AG04449 (cell line): ENCODE measurements at places on chromosomes 12 and 14.

- DNase-seq = no peak
Measured at GRCh38 chr14:54931598-54932340, 29.1 kb upstream of the GCH1 start.

GRCh38 chr14:37051153-37051552, 121.3 kb downstream of the SLC25A21 start:
- DNase-seq = no peak

DNA sequence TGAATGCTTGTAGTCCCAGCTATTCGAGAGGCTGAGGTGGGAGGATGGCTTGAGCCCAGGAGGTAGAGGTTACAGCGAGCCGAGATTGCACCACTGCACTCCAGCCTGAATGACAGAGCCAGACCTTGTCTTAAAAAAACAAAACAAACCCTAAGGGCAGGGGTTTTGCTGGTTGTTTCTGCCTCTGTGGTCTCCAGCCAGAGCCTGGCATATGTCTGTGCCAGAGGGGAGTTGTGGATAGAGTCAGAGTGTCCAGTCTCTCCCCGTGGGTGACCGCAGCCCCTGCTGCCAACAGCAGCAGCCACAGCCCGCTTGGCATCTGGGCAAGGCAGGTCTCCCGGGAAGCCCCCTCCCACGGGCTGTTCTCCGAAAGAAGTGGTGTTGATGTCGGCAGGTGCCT, 37.6 kb downstream of the MVK start:
- no peak for DNase-seq

DNA sequence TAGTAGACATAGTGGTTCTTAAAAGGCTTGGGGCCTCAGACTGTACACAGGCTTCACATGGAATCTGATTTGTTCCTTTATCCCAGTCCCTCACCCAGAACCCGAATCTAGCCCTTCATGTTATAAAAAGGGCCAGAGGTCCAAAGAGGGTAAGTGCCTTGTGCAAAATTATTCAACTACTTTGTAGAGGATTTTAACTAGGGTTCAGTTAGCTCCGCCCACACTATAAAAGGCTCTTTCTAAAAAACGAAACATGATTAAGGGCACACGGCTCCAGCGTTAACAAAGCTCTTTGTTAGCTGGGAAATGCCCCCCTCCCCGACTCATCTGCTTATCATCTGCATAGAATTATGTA, 3.2 kb upstream of the SOCS2 start:
- no peak for DNase-seq

- DNase-seq = no peak
Measured at GRCh38 chr14:90639641-90640040, 176.6 kb downstream of the TTC7B start.

DNA sequence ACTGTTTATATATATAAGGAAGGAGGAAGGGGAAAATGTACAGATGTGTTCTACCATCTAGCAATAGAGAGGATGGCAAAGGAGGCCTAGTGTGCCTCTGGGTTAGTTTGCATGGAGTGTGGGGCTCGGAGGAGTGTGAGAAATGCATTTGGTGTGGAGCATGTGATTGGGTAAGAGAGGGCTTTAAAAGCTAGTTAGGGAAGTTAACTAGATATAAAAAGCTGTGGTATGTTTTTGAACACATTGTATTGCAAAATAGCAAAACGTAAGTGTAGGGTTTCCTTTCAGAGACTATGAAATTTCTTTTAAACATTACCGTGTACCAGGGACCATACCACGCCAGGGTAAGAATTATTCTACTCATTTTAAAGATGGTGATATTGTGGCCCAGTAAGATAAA, 53.3 kb upstream of the STXBP6 start:
- no peak for DNase-seq

DNA sequence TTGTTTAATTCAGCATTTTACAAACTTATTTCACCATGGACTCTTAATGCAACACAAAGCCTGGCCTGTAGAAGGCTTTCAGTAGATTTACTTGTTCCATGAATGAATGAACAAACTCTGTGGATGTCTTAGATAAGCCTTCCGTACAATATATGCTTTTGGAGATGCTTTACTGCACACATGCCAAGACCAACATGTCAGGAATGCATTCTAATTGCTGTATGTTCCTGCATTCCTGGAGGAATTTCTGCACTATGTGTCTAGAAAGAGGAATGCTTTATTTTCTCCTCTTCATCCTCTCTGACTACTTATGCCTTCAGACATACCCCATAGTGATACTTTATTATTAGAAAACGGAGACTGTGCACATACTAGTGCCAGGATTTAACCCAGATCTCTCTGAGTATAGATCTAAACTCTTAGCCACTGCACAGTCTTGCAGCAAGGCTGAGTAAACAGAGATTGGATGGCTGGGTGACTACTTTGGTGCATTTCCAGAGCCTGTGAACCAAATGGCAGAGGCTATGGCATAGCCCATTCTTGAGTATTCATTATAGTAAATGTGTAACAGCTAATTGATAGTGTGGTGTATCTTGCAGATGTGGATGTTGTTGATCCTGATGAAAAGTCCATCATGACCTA, 108.2 kb downstream of the SYNE2 start:
- DNase-seq = peak; percentile 54

DNA sequence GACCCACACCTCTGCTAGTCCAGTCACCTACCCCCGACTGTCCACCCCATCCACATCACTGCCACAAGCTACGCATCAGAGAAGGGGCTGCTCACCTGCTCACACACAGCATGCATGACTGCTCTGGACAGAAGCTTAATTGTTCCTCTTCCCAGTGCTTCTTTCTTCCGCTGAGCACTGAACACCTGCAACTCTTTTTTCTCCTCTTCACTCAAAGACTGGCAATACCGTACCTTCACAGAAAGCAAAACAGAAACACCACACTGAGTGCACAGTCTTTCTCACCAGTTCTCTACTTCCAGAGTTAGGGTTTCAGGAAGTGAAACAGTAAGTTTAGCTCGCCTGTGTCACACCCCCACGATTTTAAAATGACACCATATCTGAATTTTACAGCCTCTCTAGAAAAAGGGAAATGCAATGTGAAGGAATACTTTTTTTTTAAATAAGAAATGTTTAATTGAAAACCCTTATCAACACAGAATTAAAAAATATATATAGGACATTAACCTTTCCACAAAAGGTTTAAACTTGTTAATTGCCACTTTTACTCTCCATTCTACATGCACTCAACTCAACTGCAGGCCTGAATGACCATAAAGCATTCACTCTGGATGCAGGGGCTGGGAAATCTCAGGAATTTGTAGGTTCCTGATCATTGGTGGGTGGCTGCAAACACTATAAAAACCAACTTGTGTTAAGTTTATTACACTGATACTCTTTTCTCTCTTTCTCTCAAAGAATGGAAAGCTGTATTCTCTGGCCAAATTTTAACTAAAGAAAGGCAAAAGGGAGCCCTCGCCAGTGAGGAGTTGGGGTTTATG, 120.0 kb downstream of the PRICKLE1 start:
- no peak for DNase-seq

DNA sequence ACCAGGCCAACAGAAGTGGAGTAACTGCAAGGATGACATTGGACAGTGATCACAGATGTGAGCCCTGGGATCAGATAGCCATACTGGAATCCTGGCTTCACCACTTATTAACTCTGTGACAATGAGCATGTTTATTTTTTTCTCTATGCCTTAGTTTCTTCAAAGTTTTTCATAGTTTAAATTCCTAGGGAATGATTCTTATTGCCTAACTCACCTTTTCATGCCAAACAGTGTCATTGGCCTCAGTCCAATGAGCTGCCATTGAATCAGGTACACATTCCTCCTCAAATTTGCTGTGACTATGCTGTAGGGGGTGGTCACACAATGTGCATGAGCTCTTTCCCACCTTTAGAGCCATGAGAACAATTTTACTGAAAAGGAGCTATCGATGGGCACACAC, 342.3 kb downstream of the SYT1 start:
- no peak for DNase-seq

DNA sequence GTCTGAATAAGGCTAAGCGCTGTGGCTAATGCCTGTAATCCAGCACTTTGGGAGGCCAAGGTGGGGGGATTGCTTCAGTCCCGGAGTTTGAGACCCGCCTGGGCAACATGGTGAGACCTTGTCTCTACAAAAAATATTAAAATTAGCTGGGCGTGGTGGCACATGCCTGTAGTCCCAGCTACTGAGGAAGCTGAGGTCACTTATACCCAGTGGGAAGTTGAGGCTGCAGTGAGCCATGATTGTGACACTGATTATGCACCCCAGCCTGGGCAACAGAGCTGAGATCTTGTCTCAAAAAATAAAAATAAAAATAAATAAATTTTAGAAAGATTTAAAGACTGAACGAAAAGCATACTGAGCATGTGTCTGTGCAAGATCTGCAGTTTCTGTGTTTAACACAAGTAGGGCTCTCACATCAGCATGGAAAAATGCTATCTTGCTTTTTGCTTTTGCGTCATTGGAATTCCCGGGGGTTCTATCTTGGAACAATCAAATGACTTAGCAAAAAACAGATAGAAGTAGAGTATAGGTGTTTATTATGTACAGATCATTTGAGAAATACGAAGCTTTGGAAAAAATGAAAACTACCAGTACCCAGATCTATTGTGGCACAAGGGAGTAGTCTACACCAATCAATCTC, 161.9 kb downstream of the CAPZA3 start:
- no peak for DNase-seq

- no peak for DNase-seq
Measured at GRCh38 chr12:115755061-115755724, 522.3 kb downstream of the MED13L start.

DNA sequence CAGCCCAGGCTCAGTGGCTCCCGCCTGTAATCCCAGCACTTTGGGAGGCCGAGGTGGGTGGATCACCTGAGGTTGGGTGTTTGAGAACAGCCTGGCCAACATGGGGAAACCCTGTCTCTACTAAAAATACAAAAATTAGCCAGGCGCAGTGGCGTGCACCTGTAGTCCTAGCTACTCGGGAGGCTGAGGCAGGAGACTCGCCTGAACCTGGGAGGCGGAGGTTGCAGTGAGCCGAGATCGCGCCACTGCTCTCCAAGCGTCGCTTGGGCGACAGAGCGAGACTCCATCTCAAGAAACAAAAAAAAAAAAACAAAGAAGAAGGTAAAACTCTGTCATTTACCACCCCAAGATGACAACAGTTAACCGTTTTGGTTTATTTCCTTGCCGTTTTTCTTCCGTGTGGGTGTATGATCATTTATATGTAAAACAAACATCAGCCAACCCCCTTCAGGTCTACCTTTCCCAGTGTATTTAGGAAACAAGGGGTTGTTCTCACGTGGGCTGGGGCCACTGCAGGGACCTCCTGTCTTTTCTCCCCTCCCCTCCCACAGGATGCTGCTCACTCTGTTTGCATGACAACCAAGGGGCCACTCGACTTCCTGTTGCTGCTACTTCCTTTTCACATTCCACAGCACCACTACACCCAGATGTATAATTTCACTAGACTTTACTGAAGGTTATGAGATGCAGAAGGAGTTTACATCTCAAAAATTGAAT, 13.6 kb downstream of the TTC9 start:
- no peak for DNase-seq

- DNase-seq = no peak
Measured at GRCh38 chr12:113397497-113398197, 6.0 kb downstream of the SDS start.

DNA sequence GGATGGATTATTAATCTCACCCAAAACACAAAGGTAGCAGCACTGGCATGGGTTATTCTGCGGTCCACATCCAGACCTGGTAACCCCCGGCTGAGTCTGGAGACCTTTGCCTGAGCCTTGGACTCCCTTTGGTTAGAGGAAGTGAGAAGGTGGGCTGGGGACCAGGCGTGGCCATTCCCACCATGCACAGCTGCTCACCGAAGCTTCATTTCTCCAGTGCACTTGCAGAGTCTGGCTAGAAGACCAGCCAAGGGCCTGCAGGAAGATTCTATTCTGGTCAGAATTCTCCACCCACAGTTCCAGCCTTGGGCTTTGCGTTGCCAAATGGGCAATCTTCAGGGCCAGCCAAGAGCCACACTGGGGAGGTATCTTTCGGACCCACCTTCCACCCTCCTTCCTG, 73.0 kb downstream of the LGMN start:
- DNase-seq = no peak

DNA sequence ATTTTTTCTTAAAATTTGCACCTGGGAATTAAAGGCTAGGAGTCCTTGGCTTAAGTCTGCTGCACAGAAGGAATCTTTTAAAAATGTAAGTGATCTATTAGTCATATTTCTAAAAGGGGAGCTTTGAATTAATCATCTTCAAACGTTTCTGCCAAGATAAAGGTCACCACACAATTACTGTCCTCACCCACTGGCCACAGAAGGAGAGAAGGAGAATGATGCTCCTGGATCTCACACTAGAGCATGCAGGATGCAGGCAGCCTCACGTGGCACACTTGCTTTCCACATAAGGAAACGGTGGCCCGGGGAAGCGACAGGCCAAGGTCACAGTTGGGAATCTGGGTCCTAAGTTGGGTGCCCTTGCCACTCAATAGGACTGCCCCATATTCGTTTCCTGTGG, 16.9 kb downstream of the PLEKHG7 start:
- DNase-seq = no peak

DNA sequence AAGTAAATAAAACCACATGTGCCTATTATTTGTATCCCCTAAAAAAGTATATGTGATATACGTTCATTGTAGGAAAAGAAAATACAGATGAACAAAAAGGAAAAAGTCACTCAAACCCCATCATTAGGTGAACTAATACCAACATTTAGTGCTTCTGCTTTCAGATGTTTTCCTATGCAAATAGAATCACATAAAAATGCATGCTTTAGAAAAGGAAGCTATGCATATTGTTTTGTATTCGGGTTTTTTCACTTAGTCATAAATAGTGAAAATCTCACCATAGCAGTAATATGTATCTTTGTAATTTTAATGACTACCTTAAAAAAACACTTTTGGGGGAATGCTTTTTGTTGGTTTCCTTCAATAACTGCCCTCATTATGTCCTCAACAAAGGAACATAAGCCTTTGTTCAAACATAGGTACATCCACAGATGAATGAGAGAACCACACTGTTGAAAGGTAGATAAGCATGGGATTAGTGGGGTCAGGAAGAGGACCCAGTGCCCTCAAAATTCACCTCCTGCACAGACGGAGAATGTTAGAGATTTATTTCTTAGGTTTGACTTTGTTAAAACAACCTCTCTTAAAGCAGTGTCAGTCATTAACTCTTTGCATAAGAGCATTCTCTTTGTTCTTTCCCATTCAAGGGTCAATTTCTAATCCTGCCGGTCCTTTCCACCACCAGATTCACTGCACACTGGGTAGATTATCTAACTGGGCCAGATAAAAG, 6.5 kb downstream of the AMDHD1 start:
- no peak for DNase-seq
